ENCODE measurements at places on chromosomes 2 and 18.

- no peak for DNase-seq
Measured at GRCh38 chr2:160576054-160576499, 82.5 kb upstream of the RBMS1 start.

DNA sequence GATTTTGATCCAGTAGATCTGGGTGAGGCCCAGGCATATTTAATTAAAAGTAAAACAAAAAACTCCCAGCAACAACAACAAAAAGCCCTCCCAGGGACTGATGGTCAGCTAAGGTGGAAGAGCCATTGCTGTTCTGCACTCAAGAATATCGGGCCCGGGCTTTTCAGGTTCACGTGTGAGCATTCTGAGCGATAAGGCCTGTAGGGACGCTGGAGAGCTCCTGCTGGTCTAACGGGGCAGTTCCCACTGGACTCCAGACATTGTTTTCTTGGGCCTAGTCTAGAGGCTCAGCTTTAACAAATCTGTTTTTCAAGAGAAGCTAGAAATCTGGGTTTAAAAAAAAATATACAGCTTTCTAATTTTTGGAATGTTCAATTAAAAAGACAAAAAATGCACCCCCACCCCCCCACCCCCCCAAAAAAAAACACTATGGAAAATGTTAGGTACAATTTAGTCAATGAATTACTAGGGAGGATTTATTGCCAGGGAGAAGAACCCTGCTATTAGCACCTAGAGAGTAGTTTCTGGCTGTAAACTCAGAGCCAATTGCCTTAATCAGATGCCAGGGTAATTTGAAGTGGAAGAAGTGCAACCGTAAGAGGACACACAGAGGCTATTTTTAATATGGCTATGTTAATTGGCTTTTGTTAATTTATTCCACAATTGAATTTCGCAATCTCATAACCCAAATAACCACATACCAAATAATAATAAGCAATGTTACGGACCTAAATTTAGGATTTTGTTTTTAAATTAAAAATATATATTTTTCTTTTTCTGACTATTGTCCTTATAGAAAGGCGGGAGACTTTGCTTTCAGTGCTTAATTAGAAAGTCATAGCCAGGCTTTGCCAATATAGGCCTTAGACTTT is 78.9 kb downstream of the MAP4K4 start:
- DNase-seq: no peak

GRCh38 chr2:240437861-240438809 is 2.7 kb downstream of the GPC1 start:
- DNase-seq: peak; percentile 59

- no peak for DNase-seq
Measured at GRCh38 chr2:175662335-175662734, 339.7 kb downstream of the LNPK start.

DNA sequence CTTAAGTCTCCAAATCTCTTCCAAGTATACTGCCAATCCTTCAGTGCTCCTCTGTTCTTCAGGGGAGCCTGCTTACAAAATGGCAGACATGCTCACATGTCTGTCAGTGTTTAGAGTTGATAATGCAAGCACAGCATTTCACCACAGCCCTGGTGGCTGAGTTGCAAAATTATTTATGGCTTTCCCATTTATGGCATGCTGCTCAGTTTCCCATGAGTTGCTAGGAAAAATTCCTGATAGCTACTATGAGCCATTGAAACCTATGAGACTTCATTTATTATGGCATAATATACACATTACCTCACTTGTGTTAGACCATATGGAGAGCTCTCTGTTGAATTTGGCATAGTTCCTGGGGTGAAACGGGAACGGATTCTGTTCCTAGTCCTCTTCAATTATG is 448.7 kb upstream of the TCF4 start:
- DNase-seq: no peak

DNA sequence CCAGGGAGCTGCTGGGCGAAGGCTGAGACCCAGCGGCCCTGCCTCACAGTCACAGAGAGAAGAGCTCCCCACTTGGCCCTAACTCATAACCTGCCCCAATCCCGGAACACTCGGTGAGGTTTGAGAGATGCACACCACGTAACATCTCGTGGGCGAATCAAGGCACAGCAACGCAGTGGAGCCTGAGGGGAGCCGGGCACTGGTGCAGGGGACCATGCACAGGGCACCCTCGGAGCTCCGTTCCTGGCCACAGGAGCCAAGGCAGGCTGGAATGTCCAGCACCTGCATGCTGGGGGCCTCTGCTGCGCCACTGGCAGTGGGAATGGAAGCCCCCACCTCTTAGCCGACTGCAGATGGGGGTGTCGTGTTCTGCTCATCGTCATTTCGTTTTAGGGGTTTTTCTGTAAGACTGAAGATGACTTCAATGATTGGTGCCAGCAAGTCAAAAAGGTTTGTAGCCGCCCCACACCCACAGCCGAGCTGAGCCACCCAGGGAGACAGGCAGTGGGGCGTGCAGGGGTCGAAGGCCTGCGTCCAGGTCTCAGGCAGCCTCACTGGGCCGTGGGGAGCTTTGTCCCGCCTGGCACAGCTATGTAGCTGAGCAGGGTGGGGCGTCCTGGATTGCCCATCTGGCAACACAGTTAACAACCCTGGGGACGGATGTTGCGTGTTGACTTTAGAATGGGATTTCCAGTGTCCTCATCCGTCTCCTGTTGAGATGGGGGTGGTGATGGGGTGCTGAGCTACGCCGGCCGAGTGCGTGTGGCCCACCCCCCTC is 16.1 kb downstream of the DTYMK start:
- DNase-seq: no peak

DNA sequence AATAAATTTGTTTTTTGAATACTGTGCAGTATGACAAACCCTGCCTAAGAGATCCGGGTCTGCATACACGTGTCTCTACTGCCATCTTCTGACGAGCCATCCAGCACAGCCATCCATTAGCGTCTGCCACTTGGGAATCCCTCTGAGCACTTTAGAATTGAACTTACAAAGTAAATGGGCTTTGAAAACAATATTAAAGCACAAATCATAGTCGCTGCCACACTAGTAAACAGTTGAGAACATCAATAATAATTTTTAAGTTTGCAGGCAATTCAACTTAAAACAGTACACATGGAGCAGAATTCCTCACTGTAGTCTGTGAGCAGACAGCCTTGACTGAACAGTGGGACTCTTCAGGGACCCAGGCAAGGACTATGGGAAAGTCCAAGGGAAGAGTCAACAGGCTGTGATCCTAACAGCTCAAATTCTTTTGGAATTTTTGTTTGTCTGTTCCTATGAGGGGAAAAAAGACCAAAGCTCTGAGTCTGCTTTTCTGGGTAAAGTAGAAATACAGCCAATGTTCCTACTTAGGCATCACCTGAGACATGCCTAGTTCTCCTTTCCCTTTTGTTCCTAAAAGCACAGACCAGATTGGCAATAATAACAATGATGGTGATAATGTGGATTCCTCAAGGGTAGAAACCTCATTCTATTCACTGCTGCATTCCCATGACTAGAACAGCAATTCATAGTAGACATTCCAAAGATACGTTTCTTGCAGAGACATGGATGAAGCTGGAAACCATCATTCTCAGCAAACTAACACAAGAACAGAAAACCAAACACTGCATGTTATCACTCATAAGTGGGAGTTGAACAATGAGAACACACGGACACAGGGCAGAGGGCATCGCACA is 92.9 kb downstream of the MREG start:
- peak; percentile 7 for DNase-seq

- DNase-seq: no peak
Measured at GRCh38 chr18:3170441-3171161, 49.2 kb downstream of the MYOM1 start.

- no peak for DNase-seq
Measured at GRCh38 chr2:188983427-188984064, 9.4 kb downstream of the COL3A1 start.

GRCh38 chr2:118903551-118904479 is 38.2 kb upstream of the MARCO start:
- no peak for DNase-seq

DNA sequence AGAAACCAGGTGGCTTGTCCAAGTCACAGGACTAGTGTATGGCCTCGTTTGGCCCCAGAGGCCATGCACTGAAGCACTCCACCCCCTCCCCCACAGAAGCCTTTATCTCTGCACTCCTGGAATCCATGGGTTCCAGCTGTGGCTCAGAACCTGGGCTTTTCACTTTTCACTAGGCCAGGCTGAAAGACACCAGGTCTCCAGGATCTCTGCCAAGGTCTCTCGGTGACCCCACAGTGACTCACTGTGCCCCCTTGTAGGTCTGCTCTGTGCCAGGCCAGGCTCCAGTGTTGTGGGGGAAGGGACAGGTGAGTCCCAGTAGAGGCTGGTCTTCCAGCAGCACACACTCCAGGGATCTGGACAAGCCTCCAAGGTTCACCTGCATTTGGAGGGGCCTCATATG is 31.0 kb upstream of the GLI2 start:
- DNase-seq: no peak

GRCh38 chr2:64792995-64793639 is 139.4 kb upstream of the SERTAD2 start:
- no peak for DNase-seq

GRCh38 chr2:64453770-64454385 is at the start of gene LGALSL:
LGALSL (plus strand) TSS chr2:64454162; CDS start chr2:64454546, 384 bp downstream.
- DNase-seq: peak; percentile 41

- no peak for DNase-seq
Measured at GRCh38 chr2:11092701-11093335, 62.4 kb upstream of the SLC66A3 start.

GRCh38 chr2:143146366-143146765 is 17.1 kb downstream of the ARHGAP15 start:
- DNase-seq: no peak

- peak; percentile 34 for DNase-seq
Measured at GRCh38 chr18:48868468-48869466, 82.0 kb downstream of the SMAD7 start.

DNA sequence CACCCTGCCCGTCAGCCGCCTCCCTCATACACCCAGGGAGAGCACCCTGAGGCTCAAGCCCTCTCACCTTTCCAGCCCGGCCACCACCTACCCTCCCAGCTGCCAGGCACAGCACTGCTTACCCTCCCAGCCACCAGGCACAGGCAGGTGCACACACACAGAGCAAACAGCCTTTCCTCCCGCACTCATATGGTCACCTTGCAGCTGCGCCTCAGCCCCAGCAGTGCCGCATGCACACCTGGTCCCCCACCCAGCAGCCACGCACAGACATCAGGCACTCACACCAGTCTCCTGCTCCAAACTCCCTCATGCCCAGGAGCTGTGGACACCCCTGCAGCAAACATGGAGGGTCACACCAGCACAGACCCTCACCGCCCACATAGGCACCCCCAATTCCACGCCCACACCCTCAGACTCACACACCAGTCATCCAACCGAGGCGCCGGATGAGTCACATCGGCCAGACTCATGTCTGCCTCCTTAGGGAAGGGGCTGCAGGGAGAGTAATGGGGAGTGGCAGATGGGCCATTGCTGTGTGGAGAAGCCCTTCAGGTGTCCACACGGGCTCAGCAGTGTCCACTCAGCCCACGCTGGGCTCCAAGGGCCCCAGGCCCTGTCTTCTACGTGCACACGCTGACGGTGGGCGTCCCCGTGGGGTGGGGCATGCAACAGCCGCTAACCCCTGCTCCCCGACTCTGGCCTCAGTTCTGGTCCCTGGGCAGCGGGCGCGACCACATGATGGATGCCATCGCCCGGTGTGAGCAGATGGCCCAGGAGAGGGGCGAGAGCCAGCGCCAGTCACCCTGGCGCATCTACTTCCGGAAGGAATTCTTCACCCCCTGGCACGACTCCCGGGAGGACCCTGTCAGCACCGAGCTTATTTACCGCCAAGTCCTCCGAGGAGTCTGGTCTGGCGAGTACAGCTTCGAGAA is 22.3 kb upstream of the GPR17 start:
- DNase-seq: no peak

GRCh38 chr18:10011061-10011460 is 97.2 kb downstream of the VAPA start:
- DNase-seq: no peak

GRCh38 chr2:165825041-165825440 is 31.0 kb upstream of the GALNT3 start:
- no peak for DNase-seq

DNA sequence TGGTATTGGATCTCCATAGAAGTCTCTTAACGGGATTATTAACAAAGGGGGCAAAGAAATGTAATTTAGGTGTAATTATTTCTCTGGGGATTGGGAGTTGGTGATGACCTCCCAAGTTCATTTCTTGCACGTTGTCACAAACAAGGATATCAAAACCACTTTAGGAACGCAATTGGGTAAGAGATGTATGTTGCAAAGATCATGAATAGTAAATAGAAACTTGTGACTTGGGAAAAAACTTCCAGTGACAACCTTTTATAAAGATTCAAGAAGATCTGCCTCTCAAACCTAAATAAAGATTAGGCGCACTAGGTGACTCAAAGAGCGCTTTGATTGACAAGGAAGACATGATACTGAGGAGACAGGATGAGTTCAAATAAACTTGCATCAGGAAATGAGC is 127.8 kb upstream of the TRIB2 start:
- no peak for DNase-seq

- peak; percentile 14 for DNase-seq
Measured at GRCh38 chr18:36688020-36688965, 140.5 kb downstream of the TPGS2 start.

GRCh38 chr18:63773551-63773950 is 1.7 kb upstream of the SERPINB7 start:
- no peak for DNase-seq

DNA sequence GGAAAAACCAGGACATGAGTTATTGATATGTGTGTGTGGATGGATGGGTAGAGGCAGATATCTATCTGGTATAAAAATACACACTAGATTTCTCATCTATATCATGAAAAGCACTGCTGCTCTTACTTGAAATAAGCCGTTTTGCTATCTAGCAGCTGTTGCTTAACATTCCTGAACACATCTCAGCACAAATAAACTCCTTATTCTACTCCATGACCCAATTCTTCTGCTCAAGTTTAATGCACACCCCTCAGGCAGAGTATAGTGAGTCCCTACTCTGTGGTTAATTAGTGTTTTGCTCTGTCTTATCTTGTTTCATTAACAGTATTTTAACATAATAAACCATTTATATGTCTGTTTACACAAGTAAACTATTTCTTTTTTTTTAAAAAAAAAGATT is 134.2 kb downstream of the CBLN2 start:
- DNase-seq: no peak

DNA sequence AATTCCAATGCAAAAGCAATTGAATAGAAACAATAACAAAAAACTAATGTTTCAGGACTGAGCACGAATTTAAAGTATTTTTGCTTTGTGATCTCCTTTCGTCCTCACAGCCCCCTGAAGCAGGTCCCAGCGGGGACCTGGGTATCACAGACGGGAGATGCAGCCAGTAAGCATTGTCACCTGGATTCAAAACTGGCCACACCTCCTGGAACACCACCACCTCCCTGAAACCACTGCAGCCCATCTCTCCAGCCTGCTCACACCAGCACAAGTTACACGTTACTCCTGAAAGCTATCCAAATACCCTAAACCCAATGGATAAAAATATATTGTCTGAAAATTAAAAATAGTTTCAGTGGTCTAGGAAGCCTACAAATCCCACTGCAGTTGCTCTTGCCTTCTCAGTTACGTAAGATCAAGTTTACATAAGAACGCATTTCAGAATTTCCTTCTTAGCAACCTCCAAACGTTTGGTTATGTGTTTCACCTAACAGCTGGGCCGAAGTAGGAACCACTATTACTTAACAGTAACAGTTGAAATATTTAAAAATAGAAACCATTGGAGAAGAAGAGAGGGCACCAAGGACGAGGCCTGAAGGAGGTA is 178.0 kb downstream of the HDAC4 start:
- DNase-seq: no peak

Data from T-cell (primary cell).